ENCODE measurements at places on chromosomes 2 and 18. TPM values are rescaled to one million over a fixed set of nuclear protein-coding genes. Genes with fewer than 3 reads are reported as not detected.

DNA sequence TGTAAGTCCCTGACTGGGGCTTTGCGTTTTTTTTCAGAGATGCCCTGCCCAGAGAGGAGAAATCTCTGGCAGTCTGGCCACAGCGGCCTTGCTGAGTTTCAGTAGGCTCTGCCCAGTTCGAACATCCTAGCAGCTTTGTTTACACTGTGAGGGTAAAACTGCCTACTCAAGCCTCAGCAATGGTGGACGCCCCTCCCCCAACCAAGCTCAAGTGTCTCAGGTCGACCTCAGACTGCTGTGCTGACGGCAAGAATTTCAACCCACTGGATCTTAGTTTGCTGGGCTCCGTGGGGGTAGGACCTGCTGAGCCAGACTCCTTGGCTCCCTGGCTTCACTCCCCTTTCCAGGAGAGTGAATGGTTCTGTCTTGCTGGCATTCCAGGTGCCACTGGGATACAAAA, 31.7 kb downstream of the L3MBTL4 start:
- no peak for DNase-seq

DNA sequence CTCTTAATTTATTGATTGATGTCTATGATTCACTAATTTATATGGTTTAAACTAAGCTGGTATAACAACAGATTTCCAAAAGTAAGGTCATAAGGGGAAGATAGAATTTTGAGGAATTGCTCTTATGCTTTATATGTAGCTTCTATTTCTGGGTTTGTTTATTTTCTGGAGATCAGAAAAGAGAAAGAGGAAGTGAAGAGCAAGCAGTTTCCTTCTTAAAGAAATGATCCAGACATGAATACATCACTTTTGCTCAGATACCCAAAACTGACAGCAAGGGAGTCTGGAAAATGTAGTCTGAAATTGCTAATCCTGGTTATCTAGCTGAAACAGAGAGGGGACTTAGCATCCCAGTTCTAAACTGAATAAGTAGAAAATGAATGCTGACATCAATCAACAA, 912.5 kb upstream of the CRIM1 start:
- no peak for DNase-seq

- no peak for DNase-seq
These were observed 415.0 kb upstream of the NRP2 start for GRCh38 chr2:205267323-205267722.

DNA sequence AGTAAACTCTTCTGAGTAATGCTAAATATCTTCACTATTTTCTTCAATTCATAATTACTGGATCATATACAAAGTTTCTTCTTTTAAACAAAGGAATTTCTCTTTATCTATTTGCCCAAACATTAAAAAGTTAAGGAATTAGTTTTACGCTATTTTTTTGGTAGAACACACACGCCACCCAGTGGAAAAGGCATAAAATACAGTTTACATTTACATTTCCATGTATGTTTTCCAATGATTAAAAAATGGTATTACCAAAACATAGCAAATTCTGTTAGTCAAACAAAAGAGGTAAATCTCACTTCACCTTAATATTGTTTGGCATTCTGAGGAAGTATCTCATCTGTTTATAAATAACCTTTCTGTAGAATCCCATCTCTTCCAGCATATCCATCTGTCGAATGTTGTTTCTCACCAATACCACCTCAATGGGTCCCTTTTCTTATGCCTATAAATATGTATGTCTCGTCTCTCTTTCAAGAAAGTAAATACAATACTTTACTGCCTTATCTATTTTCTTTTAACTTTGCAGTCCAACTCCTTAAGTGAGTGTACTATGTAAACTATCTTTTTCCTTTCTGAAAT, 7.2 kb downstream of the BOLL start:
- no peak for DNase-seq

- DNase-seq = peak; percentile 40
These were observed 43.9 kb upstream of the DNAH7 start for GRCh38 chr2:196112418-196113034.

DNA sequence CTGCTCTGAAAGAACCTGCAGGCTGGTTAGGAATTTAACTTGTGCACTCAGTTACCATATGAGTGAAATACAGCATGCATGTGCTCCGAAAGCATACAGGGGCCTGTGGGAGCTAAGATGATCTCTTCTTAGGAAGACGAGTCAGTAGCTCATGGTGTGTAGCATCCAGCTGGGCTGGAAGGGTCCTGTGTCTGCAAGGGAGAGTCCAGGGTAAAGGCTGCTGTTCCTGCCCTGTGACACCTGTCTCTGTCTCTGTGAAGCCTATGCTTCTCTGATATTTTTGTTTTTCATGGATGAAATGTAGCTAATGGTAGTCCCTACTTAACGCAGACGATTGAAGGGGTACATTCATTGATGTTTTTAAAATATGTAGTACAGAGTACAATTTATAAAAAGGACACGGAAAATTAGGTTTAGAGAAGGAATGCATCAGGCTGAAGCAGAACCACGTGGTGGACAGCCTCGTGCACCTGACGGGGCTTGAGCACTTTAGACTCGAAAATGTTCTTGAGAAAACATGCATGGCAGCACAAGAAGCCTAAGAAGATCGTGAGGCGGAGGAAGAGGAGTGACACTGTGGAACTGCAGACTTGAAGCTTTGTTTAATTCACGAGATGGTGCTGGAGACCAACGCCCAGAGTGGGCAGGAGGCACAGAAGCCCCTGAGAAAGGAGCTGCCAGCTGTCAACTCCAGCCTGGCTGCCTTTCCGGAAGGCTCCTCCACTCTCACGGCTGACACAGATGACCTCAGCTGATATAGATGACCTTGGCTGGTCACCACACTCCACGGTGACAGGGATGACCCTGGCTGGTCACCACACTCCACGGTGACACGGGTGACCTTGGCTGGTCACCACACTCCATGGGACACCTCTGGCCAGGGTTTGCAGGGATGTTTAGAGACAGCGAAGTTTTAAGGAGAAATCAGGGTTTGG, 110.6 kb downstream of the TMEM18 start:
- DNase-seq = no peak

DNA sequence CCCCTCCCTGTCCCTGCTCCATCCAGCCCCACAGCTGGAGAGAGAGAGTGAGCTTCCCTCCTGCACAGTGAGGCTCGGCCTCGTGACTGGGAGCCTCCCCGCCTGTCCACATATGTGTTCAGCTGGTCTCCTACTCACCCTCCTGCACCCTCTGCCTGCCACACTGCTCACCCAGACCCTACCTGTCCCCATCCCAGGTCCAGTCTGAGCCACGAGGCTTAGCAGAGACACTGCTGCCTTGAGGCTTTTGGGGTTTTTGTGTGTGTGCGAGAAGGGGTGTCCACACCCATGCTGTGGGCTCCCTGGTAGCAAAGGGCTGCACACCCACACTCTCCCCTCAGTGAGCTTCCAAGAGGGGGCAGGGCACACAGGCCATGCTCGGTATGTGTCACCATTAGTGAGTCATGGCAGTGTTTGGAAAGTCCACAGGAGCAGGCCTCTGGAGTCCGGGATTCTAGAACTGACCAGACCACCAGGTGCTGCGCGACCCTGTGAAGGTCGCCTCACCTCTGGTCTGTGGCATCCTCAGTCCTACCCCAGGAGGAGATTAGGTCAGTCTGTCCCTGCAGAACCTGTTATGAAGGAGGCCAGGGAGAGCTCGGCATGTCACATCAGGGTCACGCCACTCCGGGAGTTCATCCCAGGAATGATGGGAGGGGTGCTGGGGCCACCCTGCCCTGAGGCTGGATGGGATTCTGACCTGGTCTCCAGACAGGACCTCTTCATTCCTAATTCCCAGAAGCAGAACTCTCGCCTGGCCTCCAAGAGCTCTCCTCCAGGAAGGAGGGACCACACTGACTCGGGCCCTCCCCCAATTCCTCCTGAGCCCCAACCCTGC, 39.9 kb upstream of the SMAD7 start:
- DNase-seq = no peak

DNA sequence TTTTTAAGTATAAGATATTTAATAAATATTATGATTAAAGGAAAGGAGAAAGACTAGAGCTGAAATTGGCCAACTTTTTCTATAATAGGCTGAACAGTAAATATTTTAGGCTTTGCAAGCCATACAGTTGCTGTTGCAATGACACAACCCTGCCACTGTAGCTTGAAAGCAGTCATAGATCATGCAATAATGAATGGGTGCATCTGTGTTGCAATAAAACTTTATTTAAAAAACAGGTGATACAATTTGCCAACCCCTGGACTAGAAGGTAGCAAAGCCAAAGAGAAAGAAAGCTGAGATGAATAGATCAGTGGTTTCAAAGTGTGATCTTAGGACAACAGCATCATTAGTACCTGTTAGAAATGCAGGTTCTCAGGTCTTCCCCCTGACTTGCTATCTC, 219.1 kb downstream of the SETBP1 start:
- no peak for DNase-seq

Gene ANKRD62
- not detected for polyA plus RNA-seq

Gene UGT1A4
- 2.4 TPM for polyA plus RNA-seq

GRCh38 chr2:86695053-86695691, 24.9 kb upstream of the RMND5A start:
- DNase-seq = peak; percentile 71

Gene CXCR4
- polyA plus RNA-seq = 0.21 TPM

GRCh38 chr18:34942276-34942675, 98.9 kb upstream of the MAPRE2 start:
- DNase-seq = no peak

DNA sequence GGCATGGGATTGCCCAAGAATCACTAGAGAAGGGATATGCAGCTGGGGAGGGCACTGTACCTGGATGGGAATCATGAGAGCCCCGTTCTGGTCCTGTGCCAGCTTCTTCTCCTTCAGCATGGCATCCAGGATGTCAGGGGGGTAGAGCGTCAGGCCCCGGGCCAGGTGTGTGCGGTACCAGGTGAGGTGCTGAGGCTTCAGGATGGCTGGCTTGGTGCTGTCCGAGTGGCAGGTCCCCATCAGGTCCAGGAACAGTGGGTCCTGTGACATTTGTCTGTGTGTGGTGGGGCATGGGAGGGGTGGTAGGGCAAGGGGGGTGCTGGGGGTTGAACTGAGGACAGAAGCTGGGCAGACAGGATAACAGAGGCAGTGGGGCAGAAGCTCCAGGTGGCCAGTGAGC, 13.2 kb downstream of the CFAP65 start:
- DNase-seq = no peak

All from keratinocyte (primary cell).